ENCODE measurements at places on chromosomes 5 and 9. TPM values are rescaled to one million over a fixed set of nuclear protein-coding genes. Genes with fewer than 3 reads are reported as not detected.

Gene DMRT2
- total RNA-seq = 8.7 TPM

Gene PRSS3
- 148 TPM for total RNA-seq

Gene PCDHA2
- total RNA-seq = not detected

Gene SV2C
- 0.20 TPM for total RNA-seq

Data from colonic mucosa (tissue), 4 donors.